ENCODE measurements at places on chromosomes 2 and 18.

GRCh38 chr2:35651688-35652323 lies 703.8 kb upstream of the CRIM1 start:
- DNase-seq, result no peak

DNA sequence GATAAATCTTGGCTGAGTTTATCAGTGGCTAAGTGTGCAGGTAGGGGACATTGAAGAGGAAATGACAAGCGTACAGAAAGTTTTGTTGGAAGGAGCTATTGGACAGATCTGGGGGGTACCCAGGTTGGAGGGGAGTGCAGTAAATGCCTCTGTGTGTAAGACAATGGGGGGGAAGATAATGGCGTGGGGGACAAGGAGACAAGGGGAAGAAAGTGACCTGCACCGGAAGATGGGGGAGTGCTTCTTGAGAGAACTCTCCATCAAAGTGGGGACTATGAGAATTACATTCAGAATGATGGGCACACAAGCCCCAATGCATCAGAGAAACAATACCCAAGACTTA lies 190.0 kb downstream of the ALPK2 start:
- no peak for DNase-seq

- no peak for DNase-seq
Observed at GRCh38 chr18:46461993-46462392, 195.0 kb downstream of the LOXHD1 start.

GRCh38 chr2:204575463-204575862 lies 30.2 kb downstream of the PARD3B start:
- DNase-seq, result no peak

GRCh38 chr2:23904692-23905091 lies 22.2 kb downstream of the ATAD2B start:
- DNase-seq, result no peak

GRCh38 chr2:56309626-56310170 lies 125.9 kb downstream of the CCDC85A start:
- DNase-seq, result no peak

All from cerebellar nuclear complex (tissue), 1 donor.